ENCODE measurements at places on chromosomes 11 and 22.

DNA sequence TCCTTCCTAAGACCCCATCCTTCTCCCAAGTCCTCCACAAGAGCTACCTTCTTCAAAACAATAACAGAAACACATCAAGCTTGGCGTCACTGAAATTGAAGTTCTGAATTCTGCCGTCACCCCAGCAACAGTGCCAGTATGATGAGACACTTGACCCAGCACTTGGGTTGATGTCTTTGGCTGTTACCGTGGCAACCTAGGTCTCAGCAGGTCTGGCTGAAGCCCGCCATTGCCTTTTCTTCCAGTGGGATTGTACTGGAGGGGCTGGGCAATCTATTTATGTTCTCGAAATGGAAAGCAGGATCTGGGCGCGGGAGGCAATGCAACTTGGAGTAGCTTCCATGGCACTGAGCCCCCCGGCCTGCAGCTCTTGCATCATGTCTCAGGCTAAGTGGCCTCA, 23.8 kb downstream of the NPTXR start:
- DNase-seq, result no peak

- DNase-seq, result no peak
Measured at GRCh38 chr11:101866619-101867491, 48.0 kb upstream of the CEP126 start.

GRCh38 chr11:62295504-62295903, 3.4 kb downstream of the SCGB1D4 start:
- DNase-seq, result no peak

GRCh38 chr22:17928391-17928790, 96.0 kb downstream of the MICAL3 start:
- DNase-seq, result no peak

GRCh38 chr11:57341250-57341808, 3.2 kb downstream of the P2RX3 start:
- no peak for DNase-seq

GRCh38 chr11:12253843-12254281, 123.5 kb upstream of the PARVA start:
- no peak for DNase-seq

GRCh38 chr11:129721685-129722084, 94.0 kb upstream of the TMEM45B start:
- no peak for DNase-seq

DNA sequence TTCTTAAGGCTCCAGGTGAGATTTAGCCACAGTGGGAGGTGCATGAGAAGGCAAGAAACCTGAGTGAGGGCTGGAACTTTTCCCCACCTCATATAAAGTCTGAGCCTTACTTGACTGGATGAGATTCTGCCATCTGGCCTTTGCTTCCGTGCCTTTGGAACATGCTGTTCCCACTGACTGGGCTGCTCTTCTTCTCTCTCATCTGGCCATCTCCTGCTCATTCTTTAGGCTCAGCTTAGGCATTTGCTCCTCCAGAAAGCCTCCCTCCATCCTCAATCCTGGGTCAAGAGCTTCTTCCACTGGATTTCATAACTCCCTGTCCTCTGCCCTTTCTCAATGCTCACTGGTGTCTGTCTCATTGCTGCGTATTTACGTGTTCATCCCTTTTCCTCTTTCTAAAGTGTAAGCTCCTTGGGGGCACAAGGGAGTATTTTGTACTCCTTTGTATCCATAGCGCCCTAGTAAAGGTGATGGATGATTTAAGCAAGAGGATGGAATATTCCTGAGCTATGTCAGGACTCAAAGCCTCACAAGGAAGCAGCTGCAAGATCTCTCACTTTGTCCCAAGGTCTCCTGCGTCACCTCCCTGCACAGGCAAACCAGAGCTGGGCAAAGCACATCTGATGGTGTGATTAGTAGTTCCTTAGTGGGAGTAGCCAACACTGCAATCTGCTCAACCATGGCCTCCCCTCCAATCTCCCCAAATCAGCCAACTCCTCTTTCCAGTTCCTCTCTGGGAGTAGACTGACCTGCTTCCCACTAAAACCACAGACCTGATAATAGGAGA, 15.3 kb downstream of the HSPA8 start:
- no peak for DNase-seq

GRCh38 chr11:61516675-61517572, 8.4 kb downstream of the LRRC10B start:
- DNase-seq, result peak; percentile 89

- DNase-seq, result no peak
Measured at GRCh38 chr11:35688023-35688422, 25.4 kb downstream of the TRIM44 start.

GRCh38 chr11:14543260-14543659, 23.1 kb upstream of the PSMA1 start:
- DNase-seq, result no peak

GRCh38 chr11:123313262-123313661, 116.8 kb upstream of the GRAMD1B start:
- DNase-seq, result no peak

DNA sequence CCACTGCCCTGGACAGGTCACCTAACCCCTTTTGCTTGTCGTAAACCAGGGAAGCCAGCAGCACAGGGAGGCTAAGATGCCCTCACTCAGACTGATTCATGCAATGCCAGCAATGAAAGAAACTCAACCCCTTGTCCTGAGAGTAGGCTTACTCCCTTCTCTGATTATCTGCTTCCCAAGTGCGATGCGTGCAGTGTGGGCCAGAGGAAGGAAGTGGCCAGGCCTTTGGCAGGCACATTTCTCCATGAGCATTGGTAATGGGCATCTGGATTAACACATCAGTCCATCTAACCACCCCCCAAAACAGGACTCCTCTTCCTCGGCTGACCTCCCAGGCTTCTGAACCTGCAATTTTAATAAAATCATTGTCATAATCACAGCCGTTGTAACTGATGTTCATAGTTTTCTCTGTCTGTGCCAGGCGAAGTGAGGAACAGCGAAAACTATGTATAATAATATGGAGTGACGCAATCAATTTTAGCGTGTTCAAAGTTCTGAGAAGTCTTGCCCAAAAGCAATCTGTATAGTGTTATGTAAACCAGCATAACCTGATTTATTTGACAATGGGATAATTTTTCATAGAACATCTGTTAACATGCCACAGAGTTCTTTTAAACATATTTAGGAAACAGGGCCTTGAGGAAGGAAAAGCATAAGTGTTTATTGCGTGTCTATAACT, 33.9 kb downstream of the TST start:
- no peak for DNase-seq

DNA sequence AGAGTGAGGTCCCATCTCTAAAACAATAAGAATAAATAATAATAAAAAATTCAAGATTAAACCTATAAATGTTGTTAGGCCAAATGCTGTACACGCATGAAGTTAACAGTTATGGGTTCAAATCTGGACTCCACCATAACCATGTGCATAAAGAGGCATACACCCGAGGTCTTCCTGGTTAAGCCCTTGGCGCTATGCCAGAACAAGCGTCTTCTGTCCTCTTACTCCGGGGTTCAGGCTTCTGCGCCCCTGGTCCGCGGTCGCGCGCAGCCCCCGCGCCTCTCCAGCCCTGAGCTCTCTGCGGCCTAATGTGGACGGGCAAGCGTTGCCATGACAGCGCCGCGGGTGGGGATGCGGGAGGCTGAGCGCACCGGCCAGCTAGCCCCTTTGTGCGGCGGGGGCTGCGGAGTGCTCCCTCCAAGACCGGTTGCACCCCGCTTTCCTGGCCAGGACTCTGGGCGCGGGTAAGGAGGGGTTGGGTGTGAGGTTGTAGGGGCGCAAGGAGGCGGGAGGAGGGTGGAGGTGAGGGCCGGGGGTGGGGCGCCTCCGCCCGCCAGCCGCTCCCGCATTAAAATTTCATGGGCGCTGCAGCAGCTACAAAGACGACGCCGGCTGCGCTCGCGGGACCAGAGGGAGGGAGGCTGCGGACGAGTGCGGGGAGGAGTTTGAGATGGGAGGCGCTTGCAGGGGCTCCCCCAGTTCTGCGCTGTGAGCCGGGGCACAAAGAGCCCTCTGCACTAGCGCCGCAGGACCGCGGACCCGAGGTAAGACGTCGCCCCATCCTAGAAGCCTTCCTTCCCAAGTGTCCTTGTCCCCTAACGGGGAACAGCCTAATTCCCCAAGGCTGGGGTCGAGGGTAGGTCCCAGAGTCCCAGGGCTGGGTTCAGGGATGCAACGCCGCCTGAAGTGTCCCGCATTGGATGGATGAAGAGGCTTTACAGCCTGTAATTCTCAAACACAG, at the start of gene MIAT:
Gene MIAT (plus strand): TSS at position 698 of the 961 bp plus-strand sequence.
- DNase-seq, result peak; percentile 71

- DNase-seq, result no peak
Measured at GRCh38 chr22:29290061-29290460, 16.4 kb upstream of the GAS2L1 start.

GRCh38 chr11:2526808-2527381, 82.1 kb downstream of the KCNQ1 start:
- no peak for DNase-seq

DNA sequence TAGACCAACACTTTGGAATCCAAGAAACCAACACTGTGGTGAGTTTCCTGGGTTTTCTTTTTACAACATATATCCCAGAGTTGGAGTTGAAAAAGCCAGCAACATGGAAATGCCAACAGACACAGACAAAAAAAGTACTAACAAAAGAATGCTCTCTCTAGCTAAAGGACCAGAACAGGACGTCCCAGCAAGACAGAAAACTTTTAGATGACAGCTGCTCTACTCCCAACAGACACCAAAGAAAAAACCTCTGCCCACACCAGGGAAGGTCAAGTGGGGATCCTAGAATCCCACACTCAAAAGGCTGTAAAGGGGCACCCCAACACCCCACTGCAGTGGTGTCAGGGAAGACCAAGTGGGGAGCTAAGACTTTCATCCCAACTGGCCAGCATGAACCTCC, 23.3 kb downstream of the RRAS2 start:
- no peak for DNase-seq

- no peak for DNase-seq
Measured at GRCh38 chr11:46075168-46075567, 46.1 kb downstream of the PHF21A start.

- DNase-seq, result no peak
Measured at GRCh38 chr11:107545101-107545514, 20.4 kb downstream of the ALKBH8 start.

- DNase-seq, result peak; percentile 55
Measured at GRCh38 chr22:31451709-31452571, 37.7 kb downstream of the EIF4ENIF1 start.

DNA sequence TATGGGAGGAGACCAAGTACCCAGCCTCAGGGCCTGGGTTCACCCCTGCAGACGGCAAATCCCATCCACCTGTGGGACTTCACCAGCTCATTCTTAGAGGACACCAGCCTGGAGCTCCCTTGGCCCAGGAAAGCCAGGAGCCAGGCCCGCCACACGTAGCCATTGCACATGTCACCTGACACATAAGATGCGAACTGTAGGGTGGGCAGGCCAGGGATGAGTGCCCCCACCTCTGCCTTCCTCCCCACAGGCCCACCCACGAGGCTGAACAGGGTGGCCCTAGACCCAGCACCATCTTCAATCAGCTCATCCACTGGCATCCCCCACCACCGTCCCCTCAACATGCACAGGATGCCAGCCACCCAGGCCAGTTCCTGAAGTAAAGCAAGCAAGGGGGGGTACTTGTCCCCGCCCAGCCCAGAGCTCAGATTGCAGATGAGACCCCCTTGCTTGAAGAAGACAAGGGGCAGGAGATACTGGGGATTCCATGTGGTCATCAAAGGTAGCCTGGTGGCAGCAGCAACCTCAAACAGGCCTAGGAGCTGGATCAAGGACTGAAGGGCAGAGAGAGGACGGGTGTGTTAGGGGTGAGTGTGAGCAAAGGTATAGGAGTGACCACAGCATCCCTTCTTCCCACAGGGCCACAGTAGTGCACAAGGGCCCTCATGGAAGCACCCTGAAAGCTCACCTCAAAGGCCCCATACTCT, 45.6 kb downstream of the IGLL5 start:
- DNase-seq, result no peak

GRCh38 chr11:131638889-131639288, 268.5 kb downstream of the NTM start:
- DNase-seq, result no peak

GRCh38 chr11:132898021-132898420, 634.3 kb downstream of the OPCML start:
- DNase-seq, result no peak

GRCh38 chr11:119433358-119433725, 10.4 kb upstream of the THY1 start:
- DNase-seq, result no peak

- no peak for DNase-seq
Measured at GRCh38 chr11:85652786-85653447, 5.2 kb downstream of the TMEM126A start.

GRCh38 chr11:83816572-83817187, 530.5 kb upstream of the CCDC90B start:
- peak; percentile 21 for DNase-seq

- DNase-seq, result no peak
Measured at GRCh38 chr22:30602049-30602448, 4.9 kb upstream of the TCN2 start.

DNA sequence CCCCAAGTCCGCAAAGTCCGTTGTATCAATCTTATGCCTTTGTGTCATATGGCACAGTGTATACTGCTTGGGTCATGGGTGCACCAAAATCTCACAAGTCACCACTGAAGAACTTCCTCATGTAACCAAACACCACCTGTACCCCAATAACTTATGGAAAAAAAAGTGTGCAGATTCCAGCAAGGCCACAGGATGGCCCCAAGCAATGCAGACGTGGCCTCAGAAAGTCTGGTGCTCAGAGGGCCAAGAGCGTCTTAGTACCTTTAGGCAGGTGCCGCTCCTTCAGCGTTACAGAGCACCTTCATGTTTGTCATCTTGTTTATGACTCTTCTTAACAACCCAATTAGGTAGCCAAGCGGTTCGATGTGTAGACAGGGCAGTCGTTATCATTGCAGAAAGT, 65.3 kb downstream of the PRDM11 start:
- DNase-seq, result no peak

DNA sequence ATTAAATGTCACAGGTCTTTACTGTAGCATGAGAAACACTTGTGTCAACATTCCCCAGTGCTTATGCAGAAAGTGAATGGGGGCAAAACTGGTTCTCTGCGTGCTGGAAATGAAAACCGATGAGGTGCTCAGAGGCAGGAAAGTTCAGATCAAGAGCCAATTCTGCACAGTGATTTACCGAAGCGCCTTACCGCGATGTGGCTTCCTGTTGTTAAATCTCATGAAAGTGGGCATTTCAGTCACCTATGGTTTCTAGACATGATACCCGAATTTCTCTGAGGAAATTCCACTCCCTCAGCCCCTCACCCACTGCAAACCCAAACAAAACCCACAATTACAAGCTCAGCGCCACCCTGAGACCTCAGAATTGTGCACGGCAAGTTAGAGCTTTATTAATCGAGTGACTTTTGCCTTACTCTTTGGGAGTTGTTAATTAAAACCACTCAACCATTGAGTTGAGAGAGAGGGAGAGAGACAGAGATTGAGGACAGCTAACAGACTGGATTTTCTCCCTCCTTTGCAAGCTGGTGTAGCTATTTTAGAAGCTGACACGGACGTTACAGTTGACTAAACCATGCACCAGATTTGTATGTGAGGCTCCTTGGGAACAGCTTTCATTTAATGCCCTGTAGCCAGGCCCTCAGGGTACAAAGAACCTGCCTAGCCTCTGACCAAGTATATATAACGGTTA, 196.4 kb downstream of the DBX1 start:
- no peak for DNase-seq

DNA sequence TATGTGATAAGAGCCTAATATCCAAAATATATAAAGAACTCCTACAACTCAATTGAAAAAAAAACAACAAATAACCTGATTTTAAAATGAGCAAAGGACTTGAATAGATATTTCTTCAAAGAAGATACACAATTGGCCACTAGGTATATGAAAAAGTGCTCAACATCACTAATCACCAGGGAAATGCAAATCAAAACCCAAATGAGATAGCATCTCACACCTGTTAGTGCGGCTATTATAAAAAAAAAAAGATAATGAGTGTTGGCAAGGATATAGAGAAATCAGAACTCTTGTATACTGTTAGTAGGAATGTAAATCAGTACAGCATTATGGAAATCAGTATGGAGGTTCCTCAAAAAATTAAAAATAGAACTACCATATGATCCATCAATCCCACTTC, 5.9 kb upstream of the SIK2 start:
- no peak for DNase-seq
